ENCODE measurements at places on chromosomes 11 and 22.

GRCh38 chr11:110989428-110990133 is 255.9 kb upstream of the POU2AF2 start:
- DNase-seq: no peak

DNA sequence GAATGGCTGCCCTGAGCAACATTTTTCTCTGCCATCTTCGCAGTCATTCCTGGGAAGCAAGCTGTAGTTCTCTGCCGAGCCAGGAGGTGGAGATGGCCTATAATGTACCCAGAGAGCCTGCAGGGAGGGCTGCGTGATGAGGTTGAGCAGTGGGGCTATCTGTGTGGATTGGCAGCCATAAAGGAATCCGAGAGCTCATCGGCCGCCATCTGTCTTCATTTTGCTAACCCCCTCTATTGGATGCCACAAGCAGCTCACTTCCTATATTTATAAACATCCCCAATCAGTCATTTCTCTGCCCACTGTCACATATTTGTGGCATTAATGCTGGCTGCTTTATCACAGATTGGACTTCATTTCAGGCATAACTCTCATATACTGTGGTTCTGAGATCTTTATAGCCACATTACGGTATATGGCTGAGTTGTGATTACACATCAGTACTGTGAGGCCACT is 209.5 kb downstream of the NTM start:
- no peak for DNase-seq

GRCh38 chr22:33023153-33023827 is 34.9 kb downstream of the SYN3 start:
- no peak for DNase-seq

DNA sequence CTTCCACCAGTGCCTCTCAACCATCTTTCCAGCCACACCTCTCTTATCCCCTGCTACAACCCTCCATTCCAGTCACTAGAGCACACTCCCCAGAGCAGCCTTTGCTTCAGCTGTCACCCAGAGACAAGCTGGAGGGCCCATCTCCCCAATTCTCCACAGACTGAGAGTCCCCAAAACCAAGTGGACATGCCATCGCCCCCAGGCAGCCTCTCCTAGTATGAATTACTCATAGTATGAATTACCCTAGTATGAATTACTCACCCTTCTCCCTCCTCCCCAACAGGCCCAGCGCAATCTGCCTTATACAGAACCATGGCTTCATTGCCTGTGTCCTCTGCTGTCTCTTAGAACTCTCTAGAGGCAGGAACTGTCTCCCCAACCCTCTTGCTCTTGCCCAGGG is 24.8 kb downstream of the MYH9 start:
- no peak for DNase-seq

DNA sequence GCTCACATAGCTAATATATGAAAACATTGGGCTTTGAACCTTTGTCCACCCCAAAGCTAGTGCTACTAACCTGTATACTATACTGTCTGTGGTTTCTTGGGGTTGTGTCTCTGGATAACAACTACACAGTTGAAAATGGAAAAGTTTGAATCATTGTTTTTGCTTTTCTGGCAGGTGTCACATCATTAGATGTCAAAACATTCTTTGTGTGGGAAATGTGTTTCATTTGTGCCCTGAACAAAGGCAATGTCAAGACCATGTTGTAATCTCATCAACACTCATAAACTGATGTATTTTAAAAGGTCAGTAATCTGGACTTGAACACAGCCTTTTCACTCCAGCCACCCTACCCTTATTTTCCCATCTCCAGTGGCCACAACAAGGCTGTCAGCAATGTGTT is 16.5 kb downstream of the SYT13 start:
- no peak for DNase-seq

- no peak for DNase-seq
Observed at GRCh38 chr22:39087881-39088684, 9.0 kb upstream of the APOBEC3H start.

GRCh38 chr11:132100583-132100982 is 730.2 kb downstream of the NTM start:
- DNase-seq: no peak

DNA sequence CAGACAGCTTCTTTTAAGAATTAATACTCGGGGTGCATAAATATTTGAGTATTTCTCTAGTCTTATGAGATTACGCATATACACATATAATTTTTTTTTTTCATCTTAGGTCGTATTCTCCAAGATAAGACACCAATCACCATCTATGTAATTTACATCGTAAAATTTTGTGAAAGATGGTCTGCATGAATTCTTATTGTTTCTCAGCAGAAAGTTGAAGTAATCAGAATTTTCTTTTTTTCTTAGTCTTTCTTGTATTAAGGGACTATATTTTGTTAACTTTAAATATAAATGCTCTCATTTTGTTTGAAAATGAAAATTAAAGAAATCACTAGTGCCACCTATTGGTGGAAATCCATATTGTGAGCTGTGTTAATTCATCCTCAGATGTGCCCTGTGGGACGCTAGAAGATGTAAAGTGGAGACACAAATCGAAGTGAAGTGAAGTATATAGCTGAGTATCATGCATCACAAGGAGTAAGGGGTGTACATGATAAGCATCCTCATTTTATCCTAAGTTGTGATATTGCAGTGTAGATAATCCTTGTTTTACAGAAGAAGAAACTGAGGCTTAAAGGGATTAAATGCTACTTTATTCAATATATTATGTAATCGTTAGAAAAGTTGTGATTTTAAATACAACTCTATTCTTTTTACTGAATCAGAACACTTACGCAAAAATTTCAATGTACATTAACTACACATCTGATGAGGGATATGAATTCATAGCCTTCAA is 2084.3 kb downstream of the LRRC4C start:
- DNase-seq: no peak

- DNase-seq: no peak
Observed at GRCh38 chr22:47446821-47447810, 684.7 kb downstream of the TBC1D22A start.

GRCh38 chr11:119599864-119600541 is 129.0 kb downstream of the NECTIN1 start:
- DNase-seq: no peak

- DNase-seq: no peak
Observed at GRCh38 chr22:37396488-37397084, 30.7 kb downstream of the ELFN2 start.

GRCh38 chr11:855330-855674 is 12.7 kb downstream of the TSPAN4 start:
- no peak for DNase-seq

- DNase-seq: no peak
Observed at GRCh38 chr11:10628508-10629236, 60.2 kb upstream of the LYVE1 start.

DNA sequence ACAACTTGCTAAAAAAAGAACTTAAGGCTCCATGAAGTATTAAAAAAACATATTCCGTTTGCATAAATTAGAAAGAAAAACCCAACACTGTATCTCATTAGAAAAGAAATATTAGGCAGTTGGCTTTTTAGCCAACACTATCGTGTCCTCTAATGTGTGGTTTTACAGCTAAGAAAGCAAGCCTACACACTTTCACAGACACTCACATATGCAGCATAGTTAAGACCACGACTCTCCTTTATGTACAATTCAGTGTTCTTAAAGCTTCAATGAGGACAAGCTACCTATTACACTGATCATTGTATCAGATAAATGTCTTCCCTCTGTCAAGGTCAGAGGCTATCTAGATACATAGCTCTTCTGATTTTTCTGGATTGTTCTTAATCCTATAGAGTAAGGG is 80.1 kb downstream of the PICALM start:
- DNase-seq: no peak

DNA sequence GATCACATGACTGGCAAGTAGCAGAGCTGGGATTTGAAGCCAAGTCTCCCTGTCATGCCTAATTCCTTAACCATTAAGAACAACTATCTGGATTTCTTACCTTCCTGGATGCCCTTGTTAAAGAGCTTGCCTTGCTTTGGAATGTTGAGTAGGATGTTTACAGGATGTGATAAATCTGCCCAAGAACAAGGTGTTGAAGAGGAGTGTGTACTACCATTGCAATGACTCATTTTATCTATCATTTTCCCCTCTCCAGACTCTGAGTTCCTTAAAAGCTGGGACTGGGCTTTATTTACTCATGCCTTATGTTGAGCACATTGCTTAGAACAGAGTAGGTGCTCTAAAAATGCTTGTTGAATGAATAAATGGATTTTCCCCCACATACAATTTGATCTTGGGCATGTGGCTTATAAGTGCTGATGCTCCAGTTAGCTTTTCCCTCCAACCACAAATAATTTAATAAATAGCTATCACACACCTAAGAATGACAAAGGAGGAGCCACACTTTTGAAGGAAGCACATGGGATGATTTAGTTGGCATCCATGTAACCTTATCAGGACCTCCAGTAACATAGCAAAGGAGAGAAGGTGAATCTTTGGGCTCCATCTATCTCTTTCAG is 268.6 kb upstream of the SESN3 start:
- DNase-seq: no peak

GRCh38 chr11:121344824-121345223 is 52.3 kb downstream of the SC5D start:
- no peak for DNase-seq

GRCh38 chr11:32962016-32962415 is 53.7 kb upstream of the DEPDC7 start:
- no peak for DNase-seq

- DNase-seq: no peak
Observed at GRCh38 chr22:41905411-41906202, 9.3 kb downstream of the SHISA8 start.

DNA sequence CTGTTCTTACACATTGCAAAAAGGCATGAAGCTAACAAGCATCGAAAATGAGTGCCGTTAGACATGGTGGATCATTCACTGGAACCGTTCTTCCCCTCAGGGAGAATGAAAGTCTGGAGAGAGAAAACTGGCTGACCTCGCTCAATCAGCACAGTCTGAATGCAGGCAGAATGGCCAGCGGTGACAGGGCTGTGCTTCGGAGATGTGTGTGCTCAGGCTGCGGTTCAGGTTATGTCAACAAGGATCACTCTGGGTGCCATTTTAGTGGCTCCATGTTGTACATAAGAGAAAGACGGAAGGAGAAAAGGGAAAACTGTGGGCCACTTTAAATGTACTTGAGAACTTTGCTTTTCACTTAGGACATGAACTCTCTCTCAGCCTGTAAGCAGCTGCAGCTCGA is 749.8 kb upstream of the ARHGAP42 start:
- no peak for DNase-seq

Data from activated CD8-positive, alpha-beta memory T cell treated with anti-CD3 and anti-CD28 coated beads for 48 hours (primary cell).